ENCODE measurements at places on chromosomes 16 and 17. TPM values are rescaled to one million over a fixed set of nuclear protein-coding genes. Genes with fewer than 3 reads are reported as not detected.
A peak's percentile ranks its signal among the peaks of the same experiment; 100 is the strongest.

- DNase-seq, result no peak
Measured at GRCh38 chr17:39791111-39791992, 53.6 kb downstream of the GRB7 start.

DNA sequence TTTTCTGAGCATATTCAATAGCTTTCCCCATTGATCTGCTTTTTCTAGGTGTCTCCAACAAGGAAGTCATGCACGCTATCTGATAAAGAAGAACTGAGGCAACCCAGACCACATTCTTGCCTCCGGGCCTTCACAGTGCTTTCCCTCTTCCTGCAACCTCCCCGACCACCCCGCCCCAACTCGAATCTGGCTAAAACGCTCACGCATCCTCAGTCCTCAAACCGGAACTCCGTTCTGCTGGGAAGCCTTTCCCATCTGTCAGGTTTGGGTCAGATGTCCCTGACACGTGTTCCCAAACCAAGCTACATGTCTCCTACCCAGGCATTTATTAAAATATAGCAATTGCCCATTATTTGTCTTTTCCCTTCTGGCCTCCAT, 112.7 kb downstream of the VPS53 start:
- DNase-seq, result no peak

DNA sequence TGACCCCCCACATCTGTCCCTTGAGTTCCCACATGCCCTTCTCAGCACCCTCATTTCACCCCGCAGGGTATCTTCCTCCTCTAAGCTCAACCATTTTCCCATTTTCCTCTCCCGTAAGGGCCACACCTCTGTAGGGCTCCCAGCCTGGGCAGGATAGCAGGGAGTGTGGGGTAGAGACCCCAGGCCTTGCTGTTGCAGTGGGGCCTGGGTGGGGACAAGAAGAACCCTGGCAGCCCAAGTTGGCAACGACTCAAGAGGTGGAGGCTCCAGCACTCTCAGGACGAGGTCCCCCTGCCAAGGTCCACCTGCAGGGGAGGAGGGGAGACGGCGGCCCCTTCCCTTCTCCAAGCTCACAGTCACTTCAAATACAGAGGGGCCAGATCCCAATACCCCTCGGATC, 2.0 kb upstream of the TMEM92 start:
- no peak for DNase-seq

- peak; percentile 14 for DNase-seq
Measured at GRCh38 chr17:33218698-33219601, 74.1 kb downstream of the ASIC2 start.

- DNase-seq, result no peak
Measured at GRCh38 chr17:11803231-11803969, 193.9 kb downstream of the ZNF18 start.

DNA sequence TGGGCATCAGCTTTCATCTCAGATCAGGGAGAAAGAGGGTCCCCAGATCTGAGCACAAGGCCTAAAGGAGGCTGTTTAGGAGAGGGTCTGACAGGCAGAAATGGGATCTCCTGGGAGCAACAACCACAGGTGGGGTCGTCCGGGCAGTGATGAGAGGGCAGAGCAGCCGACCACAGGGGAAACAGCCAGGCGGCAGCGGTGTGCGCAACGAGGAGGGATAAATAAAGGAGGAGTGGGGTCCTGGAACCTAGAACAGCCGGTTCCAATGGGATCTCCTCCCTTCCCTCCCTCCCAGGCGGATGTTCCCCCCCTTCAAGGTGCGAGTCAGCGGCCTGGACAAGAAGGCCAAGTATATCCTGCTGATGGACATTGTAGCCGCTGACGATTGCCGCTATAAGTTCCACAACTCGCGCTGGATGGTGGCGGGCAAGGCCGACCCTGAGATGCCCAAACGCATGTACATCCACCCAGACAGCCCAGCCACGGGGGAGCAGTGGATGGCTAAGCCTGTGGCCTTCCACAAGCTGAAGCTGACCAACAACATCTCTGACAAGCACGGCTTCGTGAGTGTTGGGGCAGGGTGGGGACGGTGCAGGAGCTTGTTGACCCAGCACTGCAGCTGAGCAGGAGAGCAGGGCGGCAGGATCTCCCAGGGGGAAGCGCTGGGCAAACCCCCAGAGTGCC, 1.9 kb downstream of the TBX2 start:
- no peak for DNase-seq

GRCh38 chr17:74566132-74566753, 1.1 kb downstream of the CD300H start:
- DNase-seq, result no peak

DNA sequence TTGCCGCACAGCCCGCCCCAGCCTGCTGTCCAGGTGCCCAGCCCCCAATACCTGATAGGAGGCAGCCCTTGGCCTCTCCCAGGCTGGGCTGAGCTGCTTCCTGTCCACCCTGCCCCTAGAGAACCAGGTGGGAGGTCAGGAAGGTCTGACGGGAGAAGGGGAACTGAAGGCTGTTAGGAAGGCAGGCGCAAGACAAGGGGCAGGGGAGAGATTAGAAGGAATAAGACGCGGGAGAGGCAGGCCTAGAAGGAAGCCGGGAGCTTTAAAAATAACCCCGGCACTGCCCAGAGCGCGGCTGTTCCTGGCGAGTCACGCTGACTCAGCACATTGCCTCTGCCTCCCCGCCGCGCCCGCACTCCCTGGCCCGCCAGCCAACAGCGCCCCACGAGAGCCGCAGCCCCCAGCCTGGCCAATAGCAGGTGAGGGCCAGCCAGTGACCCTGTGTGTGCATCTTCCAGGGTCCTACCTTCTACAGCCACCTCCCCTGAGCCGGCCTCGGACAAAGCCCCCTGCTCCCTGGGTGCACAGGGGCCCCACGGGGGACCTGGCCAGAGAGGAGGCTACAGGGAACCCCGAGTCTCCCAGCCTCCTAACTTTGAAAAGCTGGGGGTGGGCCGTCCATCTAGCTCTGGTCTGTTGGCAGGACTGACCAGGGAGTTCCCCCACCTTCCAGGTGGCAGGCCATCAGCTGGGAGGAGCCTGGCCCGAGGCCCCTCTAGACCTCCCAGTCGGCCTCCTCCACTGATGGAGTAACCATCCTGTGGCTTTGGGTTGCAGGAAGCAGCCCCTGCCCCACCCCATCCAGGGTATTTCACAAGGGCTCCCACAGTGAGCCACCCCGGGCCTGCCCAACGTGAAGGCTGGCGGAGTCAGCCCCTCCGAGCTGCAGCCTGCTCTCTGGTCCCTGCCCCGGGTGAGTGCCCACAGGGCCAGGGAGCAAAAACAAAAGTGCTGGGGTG, 4.0 kb downstream of the MAFG start:
- DNase-seq, result no peak

GRCh38 chr17:6856051-6856450, 24.5 kb upstream of the TEKT1 start:
- no peak for DNase-seq

DNA sequence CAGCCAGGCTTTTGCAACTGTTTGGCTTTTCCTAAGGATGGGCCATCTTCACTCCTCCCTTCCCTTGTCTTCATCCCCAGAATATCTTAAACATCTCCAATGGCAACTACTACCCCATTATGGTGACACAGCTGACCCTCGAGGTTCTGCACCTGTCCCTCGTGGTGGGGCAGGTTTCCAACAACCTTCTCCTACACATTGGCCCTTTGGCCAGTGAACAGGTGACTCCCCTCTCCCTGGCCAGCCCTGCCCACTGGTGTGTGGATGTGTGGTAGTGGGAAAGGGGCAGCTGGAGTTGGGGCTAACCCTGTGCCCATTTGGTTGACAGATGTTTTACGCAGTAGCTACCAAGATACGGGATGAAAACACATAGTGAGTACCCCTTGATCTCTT, 4.7 kb downstream of the TMEM106A start:
- DNase-seq, result no peak

- no peak for DNase-seq
Measured at GRCh38 chr17:74691151-74691550, 21.6 kb downstream of the CD300LF start.

DNA sequence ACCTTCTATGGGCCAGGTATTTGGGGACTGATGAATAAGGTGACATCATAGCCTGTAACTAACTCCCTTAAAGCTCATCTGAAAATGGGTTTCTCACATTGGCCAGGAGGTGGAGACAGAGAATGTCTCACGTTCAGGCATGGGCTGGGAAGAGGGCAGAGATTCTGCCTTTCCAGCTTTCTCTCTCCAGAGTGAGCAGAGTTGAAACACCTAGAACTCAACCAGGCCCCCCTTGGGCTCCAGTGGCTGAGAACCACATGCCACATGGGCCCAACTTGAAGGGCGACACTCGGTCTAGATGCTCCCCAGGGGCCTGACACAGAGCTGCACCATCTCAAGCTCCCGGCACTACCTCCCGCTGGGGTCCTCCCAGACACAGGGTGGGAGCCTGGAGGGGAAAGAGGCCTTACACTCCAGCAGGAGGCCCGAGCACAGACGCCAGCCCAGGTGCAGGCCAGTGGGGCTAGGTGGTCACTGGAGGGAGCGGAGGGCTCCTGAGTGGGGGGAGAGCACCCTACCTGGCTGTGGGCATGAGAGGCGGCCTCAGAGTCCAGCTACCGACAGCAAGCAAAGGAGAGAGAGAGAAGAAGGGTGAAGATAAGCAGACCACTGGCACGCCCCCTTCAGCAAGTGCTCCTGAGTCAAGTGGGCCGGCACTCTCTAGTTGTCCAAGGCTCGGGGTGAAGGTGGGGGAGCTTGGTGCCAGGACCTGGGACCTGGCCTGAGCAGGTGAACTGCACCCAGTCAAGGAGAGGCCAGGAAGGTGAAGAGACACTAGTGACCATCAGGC, 55.9 kb downstream of the MYO18A start:
- DNase-seq, result no peak

GRCh38 chr16:27772093-27772825, 222.3 kb downstream of the KATNIP start:
- no peak for DNase-seq

GRCh38 chr16:19913340-19913645, 28.6 kb upstream of the GPRC5B start:
- DNase-seq, result no peak

DNA sequence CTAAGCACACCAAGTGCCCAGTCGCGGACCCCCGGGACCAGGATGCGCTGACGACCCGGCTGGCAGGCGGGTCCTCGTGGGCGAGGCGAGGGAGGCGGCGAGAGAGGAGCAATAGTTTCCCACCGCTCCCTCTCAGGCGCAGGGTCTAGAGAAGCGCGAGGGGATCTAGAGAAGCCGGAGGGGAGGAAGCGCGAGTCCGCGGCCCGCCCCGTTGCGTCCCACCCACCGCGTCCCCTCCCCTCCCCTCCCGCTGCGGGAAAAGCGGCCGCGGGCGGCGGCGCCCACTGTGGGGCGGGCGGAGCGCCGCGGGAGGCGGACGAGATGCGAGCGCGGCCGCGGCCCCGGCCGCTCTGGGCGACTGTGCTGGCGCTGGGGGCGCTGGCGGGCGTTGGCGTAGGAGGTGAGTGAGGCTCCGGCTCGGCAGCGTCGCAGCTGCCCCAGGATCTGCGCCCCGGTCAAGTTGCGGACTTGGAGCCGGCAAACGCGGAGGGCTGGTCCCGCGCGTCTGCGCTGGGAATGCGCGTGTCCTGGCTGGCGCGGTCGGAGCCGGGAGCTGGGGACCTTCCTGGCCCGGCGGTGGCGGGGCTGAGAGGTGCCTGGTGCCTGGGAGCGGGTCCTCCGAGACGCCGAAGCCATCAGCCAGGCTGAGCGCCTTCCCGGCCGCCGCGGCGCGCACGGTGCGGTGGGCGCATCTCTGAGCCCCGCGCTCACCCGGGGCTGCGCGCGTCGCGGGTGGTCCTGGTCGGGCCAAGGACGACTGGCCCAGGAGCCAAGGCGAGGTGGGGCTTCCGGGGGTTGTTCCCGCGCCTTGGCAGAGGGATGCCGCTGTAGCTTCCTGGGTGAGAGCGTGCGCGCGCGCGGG, at the start of gene ITGB3:
TSS of gene ITGB3 (plus strand) at position 287 of the 862 bp plus-strand sequence. CDS start at position 322, 35 bp downstream.
- no peak for DNase-seq

- no peak for DNase-seq
Measured at GRCh38 chr17:78558181-78558850, 18.9 kb downstream of the DNAH17 start.

DNA sequence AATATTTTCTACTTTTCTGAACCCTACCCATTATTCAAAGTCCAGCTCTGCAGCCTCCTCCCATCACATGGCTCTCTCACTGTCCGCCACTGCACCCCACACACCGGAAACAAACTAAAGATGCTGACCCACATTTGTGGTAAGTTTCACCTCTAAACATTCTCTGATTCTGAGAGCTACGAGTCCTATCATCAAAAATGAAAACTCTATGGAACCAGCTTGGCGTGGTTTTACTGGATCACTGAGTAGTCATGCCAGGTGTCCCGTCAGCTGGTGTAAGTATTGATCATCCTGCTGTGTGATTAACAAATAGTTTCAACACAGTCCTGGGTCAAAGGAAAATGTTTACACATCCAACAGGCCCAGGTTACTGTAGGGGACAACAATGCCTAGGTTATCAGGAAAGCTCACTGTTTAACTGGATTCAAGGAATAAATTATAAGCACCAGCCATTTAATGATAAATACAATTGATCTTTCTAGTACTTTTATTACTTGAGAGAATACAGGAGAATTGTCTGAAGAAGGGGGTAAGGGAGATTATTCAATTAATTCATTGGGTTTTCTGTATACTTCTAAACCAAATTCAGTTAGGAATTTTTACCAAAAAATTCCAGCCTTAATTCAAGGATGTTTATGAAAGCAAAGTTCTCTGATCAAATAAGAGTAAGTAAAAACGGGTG, 33.9 kb downstream of the CYTH1 start:
- DNase-seq, result no peak

DNA sequence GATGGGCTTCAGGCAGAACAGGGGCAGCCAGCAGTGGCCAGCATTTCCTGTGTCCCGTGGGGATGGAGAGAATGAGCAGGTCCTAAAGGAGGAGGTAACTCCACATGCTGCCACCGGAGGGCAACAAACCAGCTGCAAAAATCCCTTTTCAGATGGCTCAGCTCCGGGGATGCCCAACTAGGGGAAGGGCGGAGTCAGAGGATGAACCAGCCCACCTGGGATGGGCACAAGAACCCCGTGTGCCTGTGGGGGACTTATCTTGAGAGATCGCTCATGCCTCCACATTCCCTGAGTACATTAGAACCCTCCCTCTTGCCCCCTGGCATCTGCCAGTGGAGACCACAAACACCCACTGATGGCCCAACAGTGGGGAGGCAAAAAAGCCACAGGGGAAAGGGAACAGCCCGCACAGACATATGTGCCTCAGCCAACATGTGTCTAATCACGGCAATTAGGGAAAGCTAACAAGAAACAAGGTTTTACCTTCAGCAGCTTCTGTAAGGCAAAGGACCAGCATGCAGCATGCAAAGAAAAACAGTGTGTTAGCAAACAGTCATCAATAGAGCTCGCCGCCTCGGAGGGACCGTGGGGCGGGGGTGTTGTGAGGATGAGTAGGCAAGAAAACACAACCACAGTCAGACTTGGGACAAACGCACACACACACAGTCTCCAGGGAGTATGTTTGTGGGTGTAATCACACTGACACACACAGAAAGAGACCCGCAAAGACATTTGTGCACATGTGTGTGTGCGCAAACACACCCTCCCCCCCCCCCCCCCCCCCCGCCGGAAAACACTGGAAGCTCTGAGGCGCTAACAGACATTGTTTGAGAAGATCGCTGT, 64.0 kb downstream of the MYO18A start:
- DNase-seq, result no peak

GRCh38 chr17:1050246-1050995, 53.5 kb downstream of the TIMM22 start:
- DNase-seq, result no peak

NPIPB13 gene
- polyA plus RNA-seq, result 0.92 TPM

TP53TG3F gene
- not detected for polyA plus RNA-seq

TOM1L2 gene
- 30.1 TPM for polyA plus RNA-seq

GABARAPL2 gene
- 32.3 TPM for polyA plus RNA-seq

Measured in BJ (cell line).